SJSA1 (cell line): ENCODE measurements at places on chromosomes 5 and 9. TPM values are rescaled to one million over a fixed set of nuclear protein-coding genes. Genes with fewer than 3 reads are reported as not detected.

GRCh38 chr5:176695073-176695472, 47.8 kb downstream of the TSPAN17 start:
- H3K36me3 ChIP-seq: no peaks in the 10 kb centered on the region
- no peak overlapping the region for H3K27ac ChIP-seq
- H3K4me1 ChIP-seq: no peaks in the 10 kb centered on the region

- no peaks in the 10 kb centered on the region for H3K27me3 ChIP-seq
- H3K4me3 ChIP-seq: no peak overlapping the region
- H3K27ac ChIP-seq: no peak overlapping the region
- DNase-seq: no peak
- H3K36me3 ChIP-seq: no peaks in the 10 kb centered on the region
These were observed 17.9 kb upstream of the GDNF start for GRCh38 chr5:37857696-37858095.

DNA sequence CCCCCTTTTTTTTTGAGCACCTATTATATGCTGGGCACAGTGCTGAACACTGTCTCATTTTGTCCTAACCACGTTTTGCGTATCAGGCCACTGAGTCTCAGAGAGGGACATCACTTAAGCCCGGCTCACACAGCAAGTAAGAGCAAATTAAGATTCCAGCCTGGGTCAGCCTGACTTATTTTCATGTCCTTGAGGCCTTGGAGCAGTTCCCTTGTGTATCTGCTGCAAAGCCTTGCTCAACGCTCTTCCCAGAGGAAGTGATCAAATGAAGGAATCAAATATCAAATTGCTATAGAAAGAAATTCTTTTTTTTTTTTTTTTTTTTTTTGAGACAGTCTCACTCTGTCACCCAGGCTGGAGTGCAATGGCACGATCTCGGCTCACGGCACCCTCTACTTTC, 30.7 kb downstream of the ERGIC1 start:
- H3K36me3 ChIP-seq: peaks cover 16% of the 10 kb centered on the region
- peaks cover 48% of the 10 kb centered on the region for H3K4me1 ChIP-seq
- H3K27me3 ChIP-seq: no peaks in the 10 kb centered on the region
- no peak for DNase-seq
- H3K4me3 ChIP-seq: no peak overlapping the region
- H3K27ac ChIP-seq: no peak overlapping the region

DNA sequence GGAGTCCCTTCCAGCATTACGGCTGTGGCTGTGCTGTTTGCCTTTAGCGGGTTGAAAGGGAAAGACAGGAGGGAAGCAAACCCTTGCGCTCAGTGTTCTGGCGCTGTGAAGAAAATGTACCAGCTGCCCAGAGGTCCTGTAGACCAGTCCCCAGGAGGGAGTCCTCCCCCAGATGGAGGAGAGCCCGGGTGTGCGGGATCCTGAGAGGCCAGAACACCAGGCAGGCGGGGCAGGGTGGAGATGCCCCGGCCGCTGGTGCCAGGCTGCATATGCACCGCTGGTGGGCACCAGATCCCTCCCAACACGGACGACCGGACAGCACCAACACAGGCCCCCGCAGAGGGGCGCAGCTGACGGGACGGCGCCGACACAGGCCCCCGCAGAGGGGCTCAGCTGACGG, 37.2 kb upstream of the SLC9A3 start:
- no peaks in the 10 kb centered on the region for H3K36me3 ChIP-seq
- DNase-seq: no peak
- H3K27ac ChIP-seq: no peak overlapping the region
- H3K4me3 ChIP-seq: no peak overlapping the region

GRCh38 chr9:20437476-20437875, 184.8 kb downstream of the MLLT3 start:
- H3K27ac ChIP-seq: no peak overlapping the region
- no peak for DNase-seq
- no peak overlapping the region for H3K4me3 ChIP-seq

- H3K27ac ChIP-seq: no peak overlapping the region
- peaks cover 56% of the 10 kb centered on the region for H3K4me1 ChIP-seq
- no peaks in the 10 kb centered on the region for H3K27me3 ChIP-seq
- H3K36me3 ChIP-seq: no peaks in the 10 kb centered on the region
- no peak for DNase-seq
- no peak overlapping the region for H3K4me3 ChIP-seq
These were observed 379.1 kb downstream of the KIAA0825 start for GRCh38 chr5:94239266-94239665.

DNA sequence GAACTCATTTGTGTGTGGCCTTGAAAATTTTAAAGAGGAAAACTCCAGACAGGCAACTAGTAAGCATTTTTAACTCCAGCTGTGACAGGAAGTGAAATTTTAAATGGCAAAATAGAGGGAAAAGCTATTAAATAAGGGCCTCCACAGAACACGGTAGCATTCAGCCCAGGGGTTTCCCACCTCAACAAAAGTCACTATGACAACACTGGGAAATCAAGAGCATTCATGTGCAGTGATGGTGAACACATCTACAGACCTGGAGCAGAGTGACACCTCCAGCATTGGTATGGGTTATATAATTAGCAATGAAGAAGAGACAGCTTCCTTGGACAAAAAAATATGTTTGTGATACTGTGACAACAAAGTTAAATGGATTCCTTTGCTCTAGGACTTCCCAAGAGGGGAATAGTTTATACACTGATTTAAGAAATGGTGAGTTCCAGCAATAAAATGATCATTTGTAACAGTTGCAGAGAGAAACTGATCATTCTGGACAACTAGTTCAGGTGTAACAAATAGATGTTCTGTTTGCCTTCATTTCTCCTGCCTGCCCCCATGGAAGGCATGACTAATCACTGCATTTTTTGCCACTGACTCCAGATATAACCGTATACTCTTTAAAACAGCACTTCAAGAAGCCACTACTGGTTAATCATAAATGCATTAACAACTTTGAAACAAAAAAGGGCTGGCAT, 93.3 kb upstream of the SLC44A1 start:
- peaks cover 23% of the 10 kb centered on the region for H3K4me1 ChIP-seq
- no peak overlapping the region for H3K4me3 ChIP-seq
- H3K36me3 ChIP-seq: no peaks in the 10 kb centered on the region
- no peak overlapping the region for H3K27ac ChIP-seq

DNA sequence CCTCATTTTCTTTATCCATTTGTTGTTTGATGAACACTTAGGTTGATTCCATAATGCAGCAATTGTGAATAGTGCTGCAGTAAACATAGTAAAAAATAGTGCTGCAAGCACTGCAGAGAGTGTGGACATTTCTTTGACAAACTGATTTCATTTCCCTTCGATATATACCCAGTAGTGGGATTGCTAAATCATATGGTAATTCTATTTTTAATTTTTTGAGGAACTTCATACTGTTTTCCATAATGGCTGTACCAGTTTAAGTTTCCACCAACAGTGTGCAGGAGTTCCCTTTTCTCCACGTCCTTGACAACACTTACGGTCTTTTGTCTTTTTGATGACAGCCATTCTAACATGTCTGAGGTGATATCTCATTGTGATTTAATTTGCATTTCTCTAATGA, 138.2 kb upstream of the PLPPR1 start:
- no peak overlapping the region for H3K4me3 ChIP-seq
- H3K36me3 ChIP-seq: no peaks in the 10 kb centered on the region
- no peaks in the 10 kb centered on the region for H3K4me1 ChIP-seq
- no peak overlapping the region for H3K27ac ChIP-seq
- DNase-seq: no peak

DNA sequence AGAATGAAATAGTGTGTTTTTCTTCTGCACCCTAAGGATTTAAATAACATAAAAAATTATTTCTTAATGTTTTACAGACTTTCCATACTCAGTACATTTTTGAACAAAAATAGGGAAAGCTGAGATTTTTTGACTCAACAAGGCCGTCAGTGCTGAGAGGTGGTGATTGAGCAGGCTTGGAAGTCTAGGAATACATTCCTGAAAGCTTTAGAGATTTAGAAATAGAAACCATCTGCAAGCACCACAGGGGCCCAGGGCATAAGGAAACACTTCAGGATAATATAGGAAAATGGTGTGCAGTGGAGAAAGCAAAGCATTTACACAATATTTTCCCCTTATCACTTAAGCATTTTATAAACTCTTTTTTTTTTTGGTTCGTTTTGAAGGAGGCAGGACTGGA, 5.2 kb downstream of the BASP1 start:
- H3K36me3 ChIP-seq: peaks cover 65% of the 10 kb centered on the region
- no peak overlapping the region for H3K27ac ChIP-seq
- DNase-seq: no peak
- H3K4me3 ChIP-seq: no peak overlapping the region

- H3K27me3 ChIP-seq: peaks cover 14% of the 10 kb centered on the region; the same call in 1 of the 2 replicates
- no peaks in the 10 kb centered on the region for H3K36me3 ChIP-seq
- H3K4me1 ChIP-seq: no peaks in the 10 kb centered on the region
- H3K4me3 ChIP-seq: no peak overlapping the region
These were observed 30.2 kb upstream of the HTR4 start for GRCh38 chr5:148684528-148684927.

GRCh38 chr5:95530416-95530815, 24.4 kb downstream of the SKIC3 start:
- no peak overlapping the region for H3K4me3 ChIP-seq
- DNase-seq: peak; percentile 44
- no peaks in the 10 kb centered on the region for H3K4me1 ChIP-seq
- H3K27ac ChIP-seq: no peak overlapping the region
- peaks cover 60% of the 10 kb centered on the region for H3K36me3 ChIP-seq

DNA sequence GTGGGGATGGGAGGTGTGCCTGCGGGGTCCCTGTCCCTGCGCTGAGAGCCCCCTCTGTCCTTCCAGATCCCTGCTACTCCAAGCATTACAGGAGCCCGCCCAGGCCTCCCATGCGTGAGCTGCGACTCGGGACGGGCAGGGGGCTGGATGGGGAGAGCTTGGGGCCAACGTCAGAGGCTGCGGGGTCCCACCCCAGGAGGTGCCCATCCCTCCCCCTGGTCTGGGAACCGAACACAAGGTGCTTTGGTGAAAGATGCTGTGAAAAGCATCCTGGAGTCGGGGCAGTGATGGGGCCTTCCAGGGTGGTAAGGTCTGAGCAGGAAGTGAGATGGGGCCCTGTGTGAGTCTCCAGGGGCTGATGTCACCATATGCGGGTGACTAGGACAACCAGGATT, 2.7 kb downstream of the LCN9 start:
- peaks cover 8% of the 10 kb centered on the region for H3K27me3 ChIP-seq
- no peak overlapping the region for H3K27ac ChIP-seq
- H3K4me3 ChIP-seq: no peak overlapping the region
- no peaks in the 10 kb centered on the region for H3K36me3 ChIP-seq
- no peaks in the 10 kb centered on the region for H3K4me1 ChIP-seq

DNA sequence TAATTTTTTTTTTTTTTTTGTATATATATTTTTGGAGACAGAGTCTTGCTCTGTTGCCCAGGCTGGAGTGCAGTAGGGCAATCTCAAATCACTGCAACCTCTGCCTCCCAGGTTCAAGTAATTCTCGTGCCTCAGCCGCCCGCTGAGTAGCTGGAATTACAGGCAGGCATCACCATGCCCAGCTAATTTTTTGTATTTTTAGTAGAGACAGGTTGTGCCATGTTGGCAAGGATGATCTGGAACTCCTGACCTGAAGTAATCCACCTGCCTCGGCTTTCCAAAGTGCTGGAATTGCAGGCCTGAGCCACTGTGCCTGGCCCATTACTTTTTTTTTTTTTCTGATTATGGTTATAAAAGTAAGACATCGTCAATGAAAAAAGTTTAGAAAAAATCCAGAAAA, 84.0 kb upstream of the LMNB1 start:
- H3K36me3 ChIP-seq: no peaks in the 10 kb centered on the region
- no peaks in the 10 kb centered on the region for H3K27me3 ChIP-seq
- H3K4me1 ChIP-seq: peaks cover 5% of the 10 kb centered on the region

DNA sequence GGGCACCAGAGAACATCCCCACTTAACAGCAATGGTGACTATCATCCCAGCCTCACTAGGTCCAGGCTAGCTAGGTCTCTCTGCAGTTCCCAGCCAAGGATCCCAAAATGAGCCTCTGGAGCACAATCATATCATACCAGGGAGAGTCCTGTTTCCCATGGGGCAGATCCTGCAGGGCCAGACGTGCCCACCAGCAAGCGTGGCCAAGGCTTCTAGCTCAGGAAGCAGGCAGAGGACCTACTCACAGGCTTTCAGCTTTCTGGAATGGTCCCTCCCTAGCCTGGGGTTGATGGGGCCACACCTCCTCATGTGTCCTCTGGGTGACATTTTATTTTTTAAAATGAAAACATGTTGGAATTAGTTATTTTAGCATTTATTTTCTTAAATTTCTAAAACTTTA, 45.7 kb upstream of the PITX1 start:
- H3K27ac ChIP-seq: no peak overlapping the region
- no peak for DNase-seq
- H3K4me1 ChIP-seq: no peaks in the 10 kb centered on the region
- H3K27me3 ChIP-seq: peaks cover 3% of the 10 kb centered on the region; the same call in 1 of the 2 replicates
- H3K36me3 ChIP-seq: no peaks in the 10 kb centered on the region

DNA sequence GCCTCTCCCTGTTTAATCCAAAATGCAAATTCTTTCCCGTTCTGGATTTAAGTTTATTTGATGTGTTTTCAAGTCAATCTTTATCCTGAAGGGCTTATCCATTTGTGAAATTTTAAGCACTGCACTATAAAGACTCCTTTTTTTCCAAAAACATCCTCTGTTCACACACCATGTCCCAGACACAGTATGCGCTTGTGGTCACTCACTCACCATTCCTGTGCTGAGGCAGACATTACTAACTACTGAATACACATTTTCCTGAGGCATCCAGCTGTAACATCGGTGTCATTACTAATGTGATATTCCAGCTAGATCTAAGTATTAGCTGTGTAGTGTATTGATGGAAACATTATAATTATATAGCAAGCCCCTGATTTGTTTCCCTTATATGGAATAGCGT, 298.4 kb downstream of the KCTD16 start:
- no peaks in the 10 kb centered on the region for H3K36me3 ChIP-seq
- no peak for DNase-seq
- H3K27me3 ChIP-seq: no peaks in the 10 kb centered on the region
- no peak overlapping the region for H3K4me3 ChIP-seq
- H3K4me1 ChIP-seq: no peaks in the 10 kb centered on the region
- no peak overlapping the region for H3K27ac ChIP-seq

GRXCR2 gene
- 0.21 TPM in 1 of 2 replicates, not detected in the other for total RNA-seq

C5orf63 gene
- total RNA-seq: 0.03 and 1.9 TPM in 2 replicates

PCDHA11 gene
- not detected in 2 replicates for total RNA-seq

SEMA4D gene
- 0.03 and 0.37 TPM in 2 replicates for total RNA-seq

DDX4 gene
- total RNA-seq: not detected in 2 replicates

SPACA9 gene
- 1.2 and 1.8 TPM in 2 replicates for total RNA-seq
